T-helper 9 cell (primary cell): ENCODE measurements at places on chromosomes 5 and 9.

DNA sequence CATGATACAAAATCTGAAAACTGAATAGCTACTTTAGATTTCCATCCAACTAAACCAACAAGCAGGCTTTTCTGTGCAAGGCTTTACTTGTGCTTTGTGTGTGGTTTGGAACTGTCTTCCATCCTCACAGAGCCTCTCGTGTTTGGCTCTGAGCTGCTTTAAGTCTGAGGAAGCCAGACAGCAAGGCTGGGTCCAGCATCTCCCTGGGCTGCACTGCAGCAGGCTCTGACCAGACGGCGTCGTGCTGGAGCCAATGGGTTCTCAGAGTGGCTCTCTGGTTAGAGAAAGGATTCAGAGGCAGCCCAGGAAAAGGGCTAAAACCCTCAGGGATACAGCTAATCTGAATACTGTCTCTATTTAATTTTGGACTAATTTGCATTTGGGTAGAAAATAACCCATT lies 207.9 kb upstream of the EFNA5 start:
- DNase-seq: no peak

DNA sequence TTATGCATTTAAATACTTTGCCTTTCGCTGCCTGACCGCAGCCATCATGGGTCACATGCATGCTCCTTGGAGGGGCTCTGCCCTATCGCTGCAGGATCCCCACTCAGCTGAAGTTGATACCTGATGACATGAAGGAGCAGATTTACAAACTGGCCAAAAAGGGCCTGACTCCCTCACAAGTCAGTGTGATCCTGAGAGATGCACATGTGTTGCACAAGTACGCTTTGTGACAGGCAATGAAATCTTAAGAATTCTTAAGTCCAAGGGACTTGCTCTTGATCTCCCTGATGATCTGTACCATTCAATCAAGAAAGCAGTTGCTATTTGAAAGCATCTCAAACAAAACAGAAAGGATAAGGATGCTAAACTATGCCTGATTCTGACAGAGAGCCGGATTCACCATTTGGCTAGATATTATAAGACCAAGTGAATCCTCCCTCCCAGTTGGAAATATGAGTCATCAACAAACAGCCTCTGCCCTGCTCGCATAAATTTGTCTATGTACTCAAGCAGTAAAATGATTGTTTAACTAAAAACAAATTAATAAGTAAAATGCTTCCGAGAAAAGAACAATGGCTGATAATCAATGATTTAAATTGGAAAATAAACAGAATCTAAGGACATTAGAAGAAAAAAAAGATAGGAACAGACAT lies 41.6 kb upstream of the PPP2CA start:
- DNase-seq: no peak

GRCh38 chr9:12463641-12464040 lies 229.5 kb upstream of the TYRP1 start:
- no peak for DNase-seq

DNA sequence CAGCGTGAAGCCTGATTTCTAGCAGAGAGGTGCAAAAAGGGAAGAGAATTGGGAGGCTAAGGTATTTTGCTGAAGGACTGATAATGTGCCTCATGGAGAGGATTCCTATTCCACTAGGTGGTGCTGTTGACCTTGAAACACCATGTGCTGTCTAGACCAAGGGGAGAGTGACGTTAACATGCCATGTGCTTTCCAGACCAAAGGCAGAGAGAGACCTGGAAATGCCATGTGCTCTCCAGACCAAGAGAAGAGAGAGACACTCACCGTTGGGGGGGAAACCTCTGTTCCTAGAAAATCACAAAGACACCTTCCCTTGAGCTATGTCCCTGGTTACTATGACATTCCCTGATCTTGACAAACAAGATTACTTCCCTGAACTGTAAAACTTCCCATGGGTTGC lies 286.0 kb upstream of the TUSC1 start:
- DNase-seq: no peak

DNA sequence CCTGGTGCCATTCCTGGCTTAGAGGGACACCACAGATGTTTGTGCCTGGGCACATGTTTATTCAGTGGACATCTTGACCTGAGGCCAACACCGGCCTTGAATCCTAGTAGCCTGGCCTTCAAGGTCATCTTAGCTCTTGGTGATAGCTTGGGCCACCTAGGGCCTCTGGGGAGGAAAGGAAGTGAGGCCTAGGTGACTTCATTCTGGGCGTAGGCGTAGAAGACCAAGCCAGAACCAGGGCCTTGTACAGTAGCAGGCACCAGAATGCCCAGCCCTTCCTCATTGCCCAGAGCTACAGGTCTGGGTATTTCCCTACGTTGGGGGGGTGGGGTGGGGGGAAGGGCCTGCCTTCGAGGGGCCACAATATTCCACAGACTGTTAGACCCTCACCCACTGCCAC lies 33.8 kb downstream of the WNK2 start:
- no peak for DNase-seq

GRCh38 chr5:113205323-113205722 lies 228.7 kb downstream of the DCP2 start:
- no peak for DNase-seq

GRCh38 chr9:93020771-93021670 lies 37.5 kb upstream of the SUSD3 start:
- DNase-seq: peak; percentile 45

DNA sequence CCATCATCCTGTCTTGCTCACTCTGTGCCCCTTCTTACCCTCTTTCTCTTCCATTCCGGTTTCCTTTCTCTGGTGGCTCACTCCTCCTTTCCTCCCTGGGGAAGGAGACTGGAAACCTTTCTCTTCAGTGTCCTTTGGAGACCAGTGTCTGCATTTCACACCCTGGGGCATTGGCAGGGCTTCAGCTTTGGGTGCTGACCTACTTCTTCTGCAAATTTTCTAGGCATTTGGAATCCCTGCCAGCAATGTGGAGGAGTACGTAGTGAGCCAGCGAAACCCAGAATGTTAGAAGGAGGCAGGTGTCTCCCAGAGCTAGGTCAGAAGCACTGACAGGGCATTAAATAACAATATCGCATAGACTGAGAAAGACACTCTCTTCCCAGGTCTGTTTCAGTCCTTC lies 122.2 kb downstream of the SLC28A3 start:
- no peak for DNase-seq

- no peak for DNase-seq
These were observed 714 bp upstream of the ZNF608 start for GRCh38 chr5:124746916-124747790.

GRCh38 chr5:132777209-132778069 lies at the start of gene SEPTIN8:
SEPTIN8 (minus strand) TSS chr5:132777239; CDS start chr5:132777137, 102 bp downstream.
- DNase-seq: peak; percentile 35

DNA sequence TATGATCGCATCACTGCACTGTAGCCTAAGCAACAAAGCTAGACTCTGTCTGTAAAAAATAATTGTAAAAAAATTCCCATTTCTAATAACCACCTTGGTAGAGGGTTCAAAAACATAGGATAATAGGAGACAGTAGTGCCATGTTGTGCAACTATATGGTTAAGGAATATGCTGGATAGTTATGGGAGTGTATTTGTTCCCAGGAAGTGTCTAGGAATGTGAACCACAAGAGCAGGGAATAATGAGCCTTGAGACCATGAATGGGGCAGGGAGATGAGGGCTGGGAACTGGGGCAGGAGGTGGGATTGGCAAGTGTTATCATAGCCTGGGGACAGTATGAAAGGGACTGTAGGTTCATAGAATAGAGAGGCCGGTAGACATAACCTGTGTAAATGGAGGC lies 50.4 kb downstream of the RUSC2 start:
- DNase-seq: no peak

GRCh38 chr5:54700986-54701578 lies 183.5 kb downstream of the SNX18 start:
- no peak for DNase-seq

GRCh38 chr9:86795047-86795442 lies 152.3 kb downstream of the GAS1 start:
- DNase-seq: no peak

- DNase-seq: no peak
These were observed 29.0 kb downstream of the TXNDC8 start for GRCh38 chr9:110308633-110309038.
